ENCODE measurements at places on chromosomes 7 and 10.

DNA sequence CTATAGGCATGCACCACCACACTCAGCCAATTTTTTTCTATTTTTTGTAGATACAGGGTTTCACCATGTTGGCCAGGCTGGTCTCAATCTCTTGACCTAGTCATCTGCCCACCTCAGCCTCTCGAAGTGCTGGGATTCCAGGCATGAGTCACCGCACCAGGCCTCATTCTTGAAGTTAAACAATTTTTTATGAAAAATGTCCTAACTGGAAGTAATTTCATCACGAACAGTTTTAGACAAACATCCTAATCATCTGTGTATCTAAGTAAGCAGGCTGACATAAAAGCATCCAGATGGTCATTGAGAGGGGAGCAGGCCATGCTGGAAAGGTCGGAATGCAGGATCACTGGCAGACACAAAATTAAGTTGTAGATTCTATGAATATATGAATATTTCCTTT, 269.1 kb downstream of the ZMYND11 start:
- DNase-seq, result peak; percentile 90

GRCh38 chr10:85547460-85548023, 819.1 kb downstream of the GRID1 start:
- no peak for DNase-seq

- no peak for DNase-seq
Observed at GRCh38 chr7:55190511-55191160, 171.8 kb downstream of the EGFR start.

DNA sequence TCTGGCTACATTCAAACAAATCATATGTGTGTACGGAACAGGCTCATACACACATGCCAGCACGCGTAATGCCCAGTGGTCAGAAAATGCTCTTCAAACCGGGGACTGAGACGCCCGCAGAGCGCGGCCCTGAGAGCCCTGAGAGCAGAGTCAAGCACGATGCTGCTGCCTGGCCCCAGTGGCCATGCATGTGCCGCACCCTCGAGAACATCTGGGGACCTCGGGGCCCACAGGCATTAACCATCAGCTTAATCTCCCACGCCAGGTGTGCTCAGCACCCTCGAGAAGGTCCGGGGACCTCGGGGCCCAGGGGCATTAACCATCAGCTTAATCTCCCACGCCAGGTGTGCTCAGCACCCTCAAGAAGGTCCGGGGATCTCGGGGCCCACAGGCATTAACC, 163.1 kb downstream of the PTPRN2 start:
- no peak for DNase-seq

- peak; percentile 61 for DNase-seq
Observed at GRCh38 chr10:74683067-74683466, 143.3 kb upstream of the KAT6B start.

- peak; percentile 60 for DNase-seq
Observed at GRCh38 chr7:135164357-135165061, 6.0 kb downstream of the CYREN start.

- DNase-seq, result no peak
Observed at GRCh38 chr10:75648351-75648750, 216.9 kb downstream of the LRMDA start.

GRCh38 chr10:51156926-51157325, 82.6 kb downstream of the PRKG1 start:
- peak; percentile 71 for DNase-seq

DNA sequence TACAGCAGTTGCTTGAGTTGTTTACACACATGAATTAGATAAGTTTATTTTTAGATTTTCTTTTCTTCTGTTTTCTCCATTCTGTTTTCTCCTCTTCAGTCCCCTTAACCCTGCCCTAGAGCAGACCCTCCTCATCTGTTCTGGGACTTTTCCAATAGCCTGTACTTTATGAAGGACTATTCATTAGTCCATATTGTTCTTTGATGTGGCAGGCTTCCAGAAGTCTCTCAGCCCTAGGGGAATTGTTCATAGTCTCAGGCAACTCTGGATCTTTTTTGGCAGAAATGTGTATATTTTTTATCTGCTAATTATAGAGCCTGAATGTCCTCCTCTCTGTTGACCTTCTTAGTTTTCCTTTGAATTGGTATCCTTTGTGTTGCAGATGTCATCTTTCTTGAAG, 25.4 kb downstream of the KAT6B start:
- no peak for DNase-seq

DNA sequence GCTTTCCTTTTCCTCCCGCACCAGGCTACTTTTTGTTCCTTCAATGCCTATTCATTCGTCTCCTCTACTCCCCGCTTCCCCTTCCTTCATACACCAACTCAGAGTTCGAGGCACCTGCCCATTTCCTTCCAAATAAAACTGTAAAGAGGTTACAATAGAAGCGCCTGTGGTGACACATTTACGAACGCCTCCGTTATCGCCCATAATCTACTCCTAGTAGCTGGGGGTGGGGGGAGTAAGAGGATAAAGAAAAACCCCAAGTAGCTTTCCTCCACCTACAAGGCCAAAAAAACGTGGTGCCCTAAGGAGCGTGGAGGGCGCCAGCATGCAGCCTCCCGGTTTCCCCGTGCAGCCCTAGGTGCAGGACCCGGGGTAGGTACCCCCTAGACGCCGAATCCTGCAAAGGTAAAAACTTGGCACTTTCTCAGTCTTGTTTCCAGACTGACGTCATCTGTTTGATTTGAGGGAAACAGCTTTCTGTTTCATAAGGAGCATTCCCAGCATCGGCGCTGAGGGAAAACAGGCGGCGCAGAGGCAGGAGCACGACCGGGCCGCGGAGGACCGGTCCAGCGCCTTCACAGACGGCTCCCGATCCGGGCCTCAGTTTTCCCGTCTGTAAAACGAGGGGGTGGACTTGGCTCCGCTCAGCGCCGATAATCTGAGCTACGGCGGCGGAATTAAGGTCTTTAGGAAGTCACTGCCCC, 922 bp downstream of the PPA1 start:
- DNase-seq, result peak; percentile 64

DNA sequence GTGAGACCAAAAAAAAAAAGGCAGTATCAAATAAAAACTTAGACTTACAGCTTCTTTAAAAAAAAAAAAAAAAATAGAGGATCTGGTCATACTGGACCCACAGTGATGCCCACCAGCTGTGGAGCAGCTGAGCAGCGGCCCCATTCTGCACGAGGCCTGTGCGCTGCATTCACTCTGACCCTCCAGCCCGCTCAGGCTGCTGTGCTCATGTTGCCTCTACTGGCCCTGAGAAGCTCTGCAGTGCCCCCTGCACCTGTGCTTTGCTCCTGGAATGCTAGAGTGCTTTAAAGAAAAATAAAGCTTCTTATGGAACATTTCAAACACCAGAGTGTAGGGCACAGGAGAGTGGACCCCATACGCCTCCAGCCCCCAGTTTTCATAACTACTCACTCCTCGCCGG, 33.2 kb downstream of the TMEM120A start:
- DNase-seq, result no peak

GRCh38 chr10:33012306-33012705, 54.3 kb upstream of the ITGB1 start:
- no peak for DNase-seq

DNA sequence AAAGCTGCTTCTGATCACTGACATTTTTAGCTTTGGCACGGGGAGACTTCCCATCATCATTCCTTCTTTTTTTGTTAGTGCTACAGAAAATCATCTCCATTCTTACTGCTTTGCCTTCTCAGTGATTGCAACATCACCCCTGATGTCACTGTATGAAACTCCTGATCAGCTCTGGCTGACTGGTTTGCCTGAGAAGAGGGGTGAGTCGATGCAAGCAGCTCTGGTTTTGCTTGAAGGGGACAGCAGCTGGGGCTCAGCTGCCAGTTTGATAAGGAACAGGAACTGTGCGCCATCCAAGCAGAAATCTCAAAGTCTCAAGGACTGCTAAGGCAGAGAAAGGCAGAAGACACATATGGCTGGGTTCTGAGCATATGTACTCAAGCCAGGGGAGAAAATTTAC, 808.5 kb upstream of the CELF2 start:
- peak; percentile 84 for DNase-seq

DNA sequence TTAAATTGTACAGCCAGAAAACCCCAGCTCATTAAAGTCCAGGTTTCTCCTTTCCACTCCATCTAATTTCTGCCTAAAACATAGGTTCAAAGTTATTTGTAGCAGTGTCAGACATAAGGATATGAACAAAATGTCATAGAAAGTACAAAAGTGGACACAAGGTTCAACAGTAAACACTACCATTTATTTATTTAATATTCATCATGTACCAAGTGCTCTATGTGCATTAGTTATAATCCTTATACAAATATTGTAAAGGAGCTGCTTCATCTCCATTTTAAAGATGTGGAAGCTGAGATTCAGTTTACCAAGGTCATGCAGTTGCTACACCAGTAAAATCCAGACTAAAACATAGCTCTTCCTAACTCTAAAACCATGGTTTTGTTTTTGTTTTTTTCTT, 52.0 kb upstream of the CDK1 start:
- no peak for DNase-seq

DNA sequence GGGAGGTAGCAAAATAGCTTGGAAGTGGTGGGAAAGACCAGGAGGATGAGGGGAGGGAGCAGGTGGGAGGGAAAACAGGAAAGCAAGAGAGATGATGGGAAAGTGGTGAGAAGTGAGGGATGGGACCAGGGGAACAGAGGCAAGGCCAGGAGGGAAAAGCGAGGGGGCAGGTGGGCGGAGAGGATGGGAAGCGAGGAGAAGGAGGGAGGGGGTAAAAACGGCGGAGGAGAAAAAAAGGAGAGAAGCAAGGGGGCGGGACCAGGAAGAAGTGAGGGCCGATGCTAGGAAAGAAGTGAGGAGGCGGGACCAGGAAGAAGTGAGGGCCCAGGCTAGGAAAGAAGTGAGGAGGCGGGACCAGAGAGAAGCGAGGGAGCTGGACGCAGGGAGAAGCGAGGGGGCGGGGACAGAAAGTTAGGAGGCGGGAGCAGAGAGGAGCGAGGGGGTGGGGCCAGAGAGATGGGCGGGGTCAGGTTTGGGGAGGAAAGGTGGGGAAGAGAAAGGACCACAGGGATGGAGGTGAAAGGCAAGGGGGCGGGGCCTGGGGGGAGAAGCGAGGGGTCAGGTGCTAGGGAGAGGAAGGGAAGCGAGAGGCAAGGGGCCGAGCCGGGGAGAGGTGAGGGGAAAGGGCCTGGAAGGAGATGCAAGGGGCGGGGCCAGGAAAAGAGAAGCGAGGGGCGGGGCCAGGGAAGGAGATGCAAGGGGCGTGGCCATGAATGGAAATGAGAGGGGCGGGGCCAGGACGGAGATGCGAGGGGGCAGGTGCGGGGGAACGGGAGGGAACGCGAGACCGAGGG, 984 bp downstream of the SMURF1 start:
- peak; percentile 88 for DNase-seq

- peak; percentile 74 for DNase-seq
Observed at GRCh38 chr10:69124563-69125268, 738 bp downstream of the VPS26A start.

- DNase-seq, result no peak
Observed at GRCh38 chr7:86657948-86658347, 14.2 kb downstream of the GRM3 start.

GRCh38 chr7:102096706-102097427, 189.8 kb upstream of the SH2B2 start:
- DNase-seq, result no peak

GRCh38 chr10:71233482-71233892, 21.1 kb downstream of the UNC5B start:
- DNase-seq, result no peak

DNA sequence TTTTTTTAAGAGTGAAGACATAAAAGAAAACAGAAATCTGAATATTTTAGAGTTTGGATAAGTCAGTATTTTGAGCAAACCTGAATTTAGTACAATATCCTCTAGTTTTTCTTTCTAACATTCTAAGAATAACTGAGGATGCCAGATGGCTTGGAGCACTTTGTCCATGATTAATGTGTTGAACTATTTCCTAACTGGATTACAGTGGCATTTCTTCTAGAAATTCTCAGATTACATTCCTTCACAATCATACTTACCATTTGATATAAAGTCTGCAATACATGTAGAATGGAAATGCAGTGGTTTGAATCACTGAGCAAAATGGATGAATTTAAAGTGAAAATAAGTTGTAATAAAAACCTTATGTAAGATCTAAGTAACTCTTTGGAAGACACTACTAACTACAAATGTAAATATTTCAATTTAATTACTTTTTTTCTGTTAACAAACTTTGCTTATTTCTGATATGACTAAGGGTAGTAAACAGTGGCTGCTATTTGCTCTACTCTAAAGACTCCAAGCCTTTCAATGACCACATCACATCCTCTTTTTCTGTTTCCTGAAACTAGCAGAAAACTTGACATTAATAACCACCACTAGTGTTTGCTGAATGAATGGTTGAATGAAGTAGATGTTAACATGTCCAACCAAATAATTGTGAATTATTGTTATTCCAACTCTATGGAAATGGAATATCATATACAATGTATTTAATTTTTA, 102.8 kb downstream of the PRKG1 start:
- DNase-seq, result peak; percentile 47

- no peak for DNase-seq
Observed at GRCh38 chr10:33698033-33698432, 363.6 kb upstream of the NRP1 start.

DNA sequence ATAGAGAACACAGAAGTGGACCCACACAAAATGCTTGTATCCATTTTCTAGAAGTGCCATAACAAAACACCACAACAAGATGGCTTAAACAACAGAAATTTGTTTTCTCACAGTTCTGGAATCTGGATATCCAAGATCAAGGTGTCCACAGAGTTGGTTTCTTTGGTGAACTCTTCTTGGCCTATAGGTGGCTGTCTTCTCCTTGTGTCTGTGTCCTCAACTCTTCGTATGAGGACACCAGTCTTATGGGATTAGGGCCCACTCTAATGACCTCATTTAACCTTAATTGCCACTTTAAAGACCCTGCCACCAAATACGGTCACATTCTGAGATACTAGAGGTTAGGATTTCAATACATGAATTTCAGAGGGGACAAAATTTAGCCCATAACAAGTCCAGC, 30.8 kb upstream of the C10orf71 start:
- DNase-seq, result no peak

DNA sequence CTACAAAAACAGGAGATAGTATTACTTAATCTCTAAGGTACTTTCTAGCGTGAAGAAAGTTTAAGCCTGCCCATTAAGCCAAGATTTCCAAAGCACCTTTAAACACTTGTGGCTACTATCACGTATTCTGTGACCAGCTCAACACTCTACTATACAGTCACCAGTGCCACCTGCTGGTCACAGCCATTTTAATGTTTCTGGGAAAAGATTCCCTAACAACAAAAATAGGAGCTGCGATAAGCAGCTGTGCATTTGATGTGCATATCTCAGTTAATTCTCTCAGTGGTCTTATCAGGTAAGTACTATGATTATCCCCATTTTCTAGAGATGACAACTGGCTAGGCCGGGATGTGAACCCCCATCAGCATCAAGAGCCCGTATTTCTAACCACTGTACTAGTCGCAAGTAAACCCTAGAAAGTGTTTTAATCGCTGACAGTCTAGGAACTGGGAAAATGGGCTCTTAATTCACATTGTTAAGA, 860 bp downstream of the SEC31B start:
- peak; percentile 84 for DNase-seq

- no peak for DNase-seq
Observed at GRCh38 chr10:109941236-109941862, 18.0 kb upstream of the XPNPEP1 start.

- DNase-seq, result no peak
Observed at GRCh38 chr7:28533267-28533666, 120.9 kb downstream of the CREB5 start.
